Stimulated activated CD4-positive, alpha-beta T cell treated with anti-CD3 and anti-CD28 coated beads, Interleukin-4, amount 100 ng/mL, for 24 hours (primary cell): ENCODE measurements at places on chromosomes 2 and 18.

DNA sequence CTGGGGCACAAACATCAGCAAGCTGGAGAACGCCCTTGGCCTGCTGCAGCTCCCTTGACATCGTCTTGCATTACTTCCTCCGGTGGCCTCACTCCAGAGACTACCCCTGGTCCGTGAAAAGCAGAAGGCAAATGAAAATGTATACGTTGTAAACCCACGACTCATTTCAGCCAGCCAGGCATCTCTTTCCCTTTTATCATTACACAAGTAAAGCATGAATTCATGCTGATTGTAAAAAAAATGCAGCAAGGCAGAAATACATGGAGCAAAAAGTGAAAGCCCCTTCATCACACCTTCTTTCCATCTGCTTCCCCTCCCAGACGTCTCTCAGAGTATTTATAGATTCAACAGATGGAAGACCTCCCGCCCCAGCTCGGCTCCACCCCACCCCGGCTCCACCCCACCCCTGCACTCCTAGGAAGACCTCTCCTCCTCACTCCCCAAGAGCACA is 41.6 kb upstream of the RALBP1 start:
- DNase-seq = no peak

DNA sequence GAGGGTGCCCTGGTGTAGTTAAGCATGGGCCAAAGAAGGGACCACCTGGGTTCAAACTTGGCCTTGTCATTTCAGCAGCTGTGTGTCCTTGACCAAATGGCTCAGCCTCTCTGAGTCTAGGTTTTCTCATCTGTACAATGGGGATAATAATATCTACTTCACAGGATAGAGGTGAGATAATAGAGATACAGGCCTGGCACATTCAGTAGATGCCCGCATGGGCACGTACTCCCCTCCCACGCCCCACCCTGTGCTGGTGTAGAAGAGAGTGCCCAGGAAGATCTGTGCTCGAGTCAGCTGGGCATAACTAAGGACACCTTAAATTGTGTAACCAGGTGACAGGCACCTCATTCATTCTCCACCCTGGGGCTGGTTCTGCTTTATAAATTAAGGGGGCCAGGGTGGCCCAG is 8.4 kb upstream of the TMEM185B start:
- DNase-seq = peak; percentile 51

DNA sequence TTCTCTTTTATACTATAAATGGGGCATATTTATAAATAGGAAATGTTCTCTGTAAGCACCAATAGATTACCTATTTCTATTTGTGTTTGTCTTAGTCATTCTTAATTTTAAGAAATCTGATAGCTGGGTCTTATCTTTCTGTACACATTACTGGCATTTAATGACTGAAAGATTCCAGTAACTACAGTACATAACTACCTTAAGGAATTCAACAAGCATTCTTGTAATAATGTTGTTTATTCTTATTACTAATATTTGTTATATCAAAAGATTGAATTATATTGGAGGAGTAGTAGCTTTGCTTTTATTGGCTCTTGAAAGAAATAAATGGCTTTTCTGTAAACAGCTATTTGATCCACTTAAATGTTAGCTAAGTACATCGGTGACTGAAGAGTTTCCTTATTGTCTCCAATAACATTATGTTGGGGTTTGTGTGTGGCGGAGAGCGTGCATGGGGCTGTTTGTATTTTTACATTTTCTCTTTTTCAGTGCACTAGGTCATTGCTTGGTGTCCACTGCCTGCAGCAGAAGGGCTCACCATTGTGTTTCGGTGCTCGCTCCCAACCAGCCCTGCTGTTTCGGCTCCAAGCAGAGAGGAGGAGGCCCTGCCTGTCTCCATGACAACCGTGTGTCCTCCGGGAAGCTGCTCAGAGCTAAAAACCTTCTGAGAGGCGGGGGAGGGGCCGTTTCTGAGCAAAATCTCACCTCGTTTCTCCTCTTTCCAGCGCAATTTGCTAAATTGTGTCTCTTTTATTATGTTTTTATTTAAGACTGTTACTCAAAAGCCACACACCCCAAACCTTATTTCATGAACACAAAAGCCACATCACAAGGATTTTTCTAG is 112.5 kb upstream of the SLC38A11 start:
- DNase-seq = no peak

DNA sequence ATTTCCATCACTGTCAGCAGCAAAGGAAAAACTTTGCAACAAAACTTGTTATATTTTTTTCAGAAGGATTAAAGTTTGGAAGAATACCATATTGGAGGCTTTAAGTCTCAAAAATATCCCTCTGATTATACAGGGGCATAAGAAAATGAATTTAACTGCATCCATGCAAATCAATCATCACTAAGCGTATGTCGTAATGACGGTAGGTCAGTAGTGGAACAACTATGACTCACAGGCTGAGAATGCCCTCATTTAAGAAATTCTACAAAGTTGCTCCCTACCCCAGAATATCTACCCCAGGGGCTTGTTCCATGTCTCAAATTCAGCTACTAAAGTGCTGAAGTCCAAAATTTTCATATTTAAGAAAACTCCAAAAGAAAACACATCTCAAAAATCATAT is 12.5 kb upstream of the NAB1 start:
- no peak for DNase-seq

DNA sequence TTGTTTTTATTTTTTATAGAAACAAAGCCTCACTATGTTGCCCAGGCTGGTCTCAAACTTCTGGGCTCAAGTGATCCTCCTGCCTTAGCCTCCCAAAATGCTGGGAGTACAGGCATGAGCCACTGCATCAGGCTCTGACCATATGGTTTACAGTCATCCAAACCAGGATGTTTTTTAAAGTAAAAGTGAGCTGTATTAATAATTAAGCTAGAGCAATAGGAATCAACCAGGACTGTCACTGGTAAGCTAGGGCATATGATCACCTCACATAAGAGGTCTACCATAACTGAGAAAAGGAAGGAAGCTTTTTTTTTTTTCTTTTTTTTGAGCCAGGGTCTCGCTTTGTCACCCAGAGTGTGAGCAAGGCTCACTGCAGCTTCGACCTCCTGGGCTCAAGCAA is 8.5 kb upstream of the RBBP8 start:
- no peak for DNase-seq

- DNase-seq = no peak
Observed at GRCh38 chr2:107358362-107358761, 468.3 kb upstream of the RGPD4 start.

GRCh38 chr2:40741532-40741931 is 289.6 kb upstream of the SLC8A1 start:
- DNase-seq = no peak

DNA sequence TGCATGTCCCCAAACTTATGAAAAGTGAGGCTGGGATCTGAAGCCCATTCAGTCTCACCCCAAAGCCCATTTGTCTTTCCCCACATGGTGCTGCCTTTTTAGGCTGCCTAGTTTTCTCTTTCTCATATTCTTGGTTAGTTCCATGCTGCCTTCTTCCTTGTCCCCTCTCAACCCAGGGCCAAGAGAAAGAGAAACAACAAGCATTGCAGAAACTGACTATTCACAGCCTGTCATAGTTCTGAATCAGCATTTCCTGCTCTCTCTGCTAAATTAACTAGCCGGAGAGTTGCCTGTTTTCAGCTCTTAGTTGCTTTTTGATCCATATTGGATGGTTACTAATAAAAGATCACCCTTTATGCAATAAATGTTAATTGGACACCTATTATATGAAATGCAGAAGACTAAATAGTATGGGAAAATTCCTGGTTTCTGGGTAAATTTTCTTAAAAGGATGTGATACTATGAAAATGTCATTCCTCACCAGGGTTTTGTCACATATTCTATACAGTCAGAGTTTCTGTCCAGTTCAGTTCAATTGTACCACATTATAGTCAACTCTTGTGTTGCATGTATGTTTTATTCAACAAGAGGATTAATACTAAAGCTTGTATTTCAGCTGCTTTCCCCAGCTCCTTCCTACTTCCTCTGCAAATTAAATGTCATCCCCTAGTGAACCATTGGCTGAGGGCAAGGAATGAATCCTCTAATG is 246.5 kb downstream of the GALR1 start:
- DNase-seq = no peak

GRCh38 chr2:26008851-26009566 is 24.9 kb upstream of the RAB10 start:
- DNase-seq = no peak

- no peak for DNase-seq
Observed at GRCh38 chr2:235868224-235868623, 300.0 kb downstream of the GBX2 start.

- no peak for DNase-seq
Observed at GRCh38 chr18:73980289-73980979, 167.2 kb downstream of the FBXO15 start.

- no peak for DNase-seq
Observed at GRCh38 chr2:61338447-61338846, 132.4 kb downstream of the USP34 start.

DNA sequence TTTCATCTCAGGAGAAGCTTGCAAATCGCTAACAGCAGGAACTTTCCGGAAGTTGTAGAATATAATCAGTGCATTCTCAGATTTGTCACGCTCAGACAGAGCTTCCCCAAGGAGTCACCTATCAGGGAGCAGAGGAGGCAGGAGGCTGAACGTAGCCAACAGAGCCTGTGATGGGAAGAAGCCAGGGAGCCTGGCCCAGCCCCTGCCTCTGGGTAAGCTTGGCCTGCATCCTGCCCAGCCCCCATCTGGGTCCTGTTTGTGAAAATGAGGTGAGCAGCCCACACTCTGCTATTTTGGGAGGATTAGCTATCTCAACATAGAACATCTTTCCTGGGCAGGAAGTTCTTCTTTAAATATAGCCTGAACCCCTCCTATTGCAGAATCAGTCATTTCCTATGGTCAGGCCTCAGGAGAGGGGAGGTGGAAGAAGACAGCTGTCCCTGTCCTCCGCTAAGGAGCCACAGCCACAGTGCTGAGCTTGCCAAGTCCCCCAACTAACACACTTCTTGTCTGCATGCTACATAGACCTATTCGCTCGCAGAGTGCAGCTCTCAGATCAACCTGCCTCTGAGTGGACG is 19.2 kb upstream of the PKDCC start:
- DNase-seq = no peak

GRCh38 chr2:25018681-25019080 is 23.2 kb upstream of the EFR3B start:
- DNase-seq = no peak

- no peak for DNase-seq
Observed at GRCh38 chr2:181141676-181142075, 161.3 kb downstream of the UBE2E3 start.

DNA sequence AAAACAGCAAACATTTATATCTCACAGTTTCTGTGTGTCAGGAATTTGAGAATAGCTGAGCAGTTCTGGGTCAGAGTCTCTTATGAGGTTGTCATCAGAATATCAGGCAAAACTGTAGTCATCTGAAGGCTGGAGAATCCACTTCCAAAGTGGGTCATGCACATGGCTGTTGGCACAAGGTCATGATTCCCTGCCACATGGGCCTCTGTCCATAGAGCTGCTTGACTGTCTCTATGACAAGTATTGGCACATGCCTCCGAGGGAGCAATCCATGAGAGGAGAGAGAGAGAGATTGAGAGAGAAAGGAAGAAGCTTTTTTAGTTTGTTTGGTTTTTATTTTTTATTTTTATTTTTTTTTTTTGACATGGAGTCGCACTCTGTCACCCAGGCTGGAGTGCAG is 101.8 kb upstream of the DDX18 start:
- no peak for DNase-seq

GRCh38 chr18:79935925-79936324 is 15.5 kb downstream of the SLC66A2 start:
- no peak for DNase-seq

DNA sequence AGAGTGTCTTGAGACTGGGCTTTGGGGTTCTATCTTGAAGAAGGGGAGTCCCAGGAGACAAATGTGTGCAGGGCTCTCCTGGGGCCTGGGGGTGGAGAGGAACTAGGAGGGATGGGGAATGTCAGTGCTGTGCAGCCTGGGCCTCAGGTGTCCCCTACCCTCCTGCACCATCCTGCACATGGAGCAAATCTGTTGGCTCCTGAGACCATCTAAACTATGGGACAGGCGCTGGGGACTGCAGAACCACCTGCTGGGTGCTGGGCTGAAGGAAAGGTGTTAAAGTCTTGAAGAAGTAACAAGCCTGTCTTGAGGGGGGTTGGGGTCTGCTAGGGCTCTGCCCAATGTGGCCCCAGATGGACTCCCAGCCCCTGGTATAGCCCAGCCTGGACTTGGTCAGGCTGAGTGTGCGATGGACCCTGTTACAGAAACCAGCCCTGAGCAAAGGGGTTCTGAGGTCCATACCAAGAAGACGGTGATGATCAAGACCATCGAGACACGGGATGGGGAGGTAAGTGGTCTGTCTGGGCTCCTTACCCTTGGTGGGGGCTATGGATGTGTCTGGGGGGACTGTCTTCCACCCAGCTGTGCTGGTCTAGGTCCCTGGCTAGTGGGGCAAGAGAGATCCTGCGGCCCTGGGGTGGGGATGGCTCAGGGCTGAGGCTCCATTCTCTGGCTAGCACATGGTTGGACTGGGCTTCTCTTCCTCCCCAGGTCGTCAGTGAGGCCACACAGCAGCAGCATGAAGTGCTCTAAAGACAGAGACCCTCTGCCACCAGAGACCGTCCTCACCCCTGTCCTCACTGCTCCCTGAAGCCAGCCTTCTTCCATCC is 7.3 kb downstream of the DES start:
- DNase-seq = no peak

GRCh38 chr2:227661025-227661649 is 5.5 kb upstream of the SCYGR5 start:
- DNase-seq = no peak

DNA sequence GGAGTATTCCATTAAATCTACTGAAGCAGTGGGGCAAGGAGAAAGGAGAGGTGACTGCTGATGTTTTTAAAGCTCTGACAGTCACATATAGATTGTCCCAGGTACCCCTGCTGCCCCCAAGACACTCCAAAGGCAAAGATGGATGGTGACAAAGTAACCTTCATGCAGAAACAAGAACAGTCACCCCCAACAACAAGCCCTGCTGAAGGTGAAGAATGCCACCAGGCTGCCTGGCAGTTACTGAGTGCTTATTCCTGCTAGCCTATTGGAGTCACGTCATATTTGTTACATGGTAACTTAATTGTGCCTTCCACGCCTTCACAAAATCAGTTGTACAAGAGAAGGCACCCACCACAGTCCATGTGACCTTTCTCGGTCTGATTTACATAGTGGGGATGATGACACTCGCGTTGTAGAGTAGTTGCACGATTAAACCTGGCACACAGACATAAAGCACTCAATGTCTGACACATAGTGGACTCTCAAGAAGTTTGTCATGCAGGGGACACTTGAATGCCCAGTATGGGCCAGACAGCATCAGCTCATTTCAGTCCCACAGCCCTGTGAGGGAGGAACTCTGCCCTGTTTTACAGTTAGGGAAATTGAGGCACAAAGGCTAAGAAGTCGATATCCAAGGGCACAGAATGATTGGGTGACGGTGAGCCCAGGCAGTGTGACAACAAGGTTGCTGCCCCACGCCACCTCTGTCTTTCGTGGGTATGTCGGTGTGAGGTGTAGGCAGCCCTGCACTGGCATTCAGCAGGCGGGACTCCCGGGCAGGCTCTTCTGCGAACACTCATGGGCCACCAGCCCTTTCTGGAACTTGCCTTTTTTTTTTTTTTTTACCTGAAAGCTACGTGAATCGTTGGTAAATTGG is 62.7 kb downstream of the ZCCHC2 start:
- peak; percentile 64 for DNase-seq
